ENCODE measurements at places on chromosomes 6 and 20. TPM values are rescaled to one million over a fixed set of nuclear protein-coding genes. Genes with fewer than 3 reads are reported as not detected.

DNA sequence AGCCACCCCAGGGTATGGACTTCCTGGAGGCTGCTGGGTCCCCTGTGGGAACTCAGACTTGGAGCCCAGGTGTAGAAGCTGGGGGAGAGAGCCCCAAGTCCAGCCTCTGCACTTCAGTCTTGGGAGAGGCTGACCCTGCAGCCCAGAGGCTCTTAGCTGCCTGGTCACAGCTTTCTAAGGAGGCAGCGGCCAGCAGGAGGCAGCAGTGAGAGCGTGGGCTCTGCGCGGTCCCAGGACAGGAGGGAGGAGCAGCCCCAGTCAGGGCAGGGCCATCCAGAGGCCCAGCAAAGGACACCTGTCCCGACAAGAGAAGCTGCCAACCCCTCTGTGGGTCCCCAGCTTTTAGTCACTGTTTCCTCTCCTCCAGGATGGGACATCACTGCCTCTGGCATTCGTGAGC, 9.4 kb downstream of the TREML2 start:
- peak; percentile 33 for DNase-seq

DNA sequence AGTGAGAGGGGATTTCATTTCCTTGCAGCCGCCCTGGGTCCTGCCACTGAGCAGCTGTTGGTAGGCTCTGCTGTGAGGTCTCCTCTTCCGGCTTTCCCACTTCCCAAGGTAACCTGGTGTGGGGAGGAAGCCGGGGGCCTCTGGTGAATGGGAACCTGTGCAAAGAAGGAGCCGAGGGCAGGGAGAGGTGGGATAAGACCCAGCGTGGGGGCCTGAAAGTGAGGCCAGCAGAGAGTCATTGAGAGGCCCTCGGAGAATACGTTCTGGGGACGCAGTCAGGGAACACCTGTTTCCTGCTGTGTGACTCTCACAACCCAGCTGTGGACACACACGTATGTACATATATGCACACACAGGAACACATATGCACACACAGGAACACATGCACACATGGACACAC, 100.7 kb downstream of the CDH26 start:
- no peak for DNase-seq

DNA sequence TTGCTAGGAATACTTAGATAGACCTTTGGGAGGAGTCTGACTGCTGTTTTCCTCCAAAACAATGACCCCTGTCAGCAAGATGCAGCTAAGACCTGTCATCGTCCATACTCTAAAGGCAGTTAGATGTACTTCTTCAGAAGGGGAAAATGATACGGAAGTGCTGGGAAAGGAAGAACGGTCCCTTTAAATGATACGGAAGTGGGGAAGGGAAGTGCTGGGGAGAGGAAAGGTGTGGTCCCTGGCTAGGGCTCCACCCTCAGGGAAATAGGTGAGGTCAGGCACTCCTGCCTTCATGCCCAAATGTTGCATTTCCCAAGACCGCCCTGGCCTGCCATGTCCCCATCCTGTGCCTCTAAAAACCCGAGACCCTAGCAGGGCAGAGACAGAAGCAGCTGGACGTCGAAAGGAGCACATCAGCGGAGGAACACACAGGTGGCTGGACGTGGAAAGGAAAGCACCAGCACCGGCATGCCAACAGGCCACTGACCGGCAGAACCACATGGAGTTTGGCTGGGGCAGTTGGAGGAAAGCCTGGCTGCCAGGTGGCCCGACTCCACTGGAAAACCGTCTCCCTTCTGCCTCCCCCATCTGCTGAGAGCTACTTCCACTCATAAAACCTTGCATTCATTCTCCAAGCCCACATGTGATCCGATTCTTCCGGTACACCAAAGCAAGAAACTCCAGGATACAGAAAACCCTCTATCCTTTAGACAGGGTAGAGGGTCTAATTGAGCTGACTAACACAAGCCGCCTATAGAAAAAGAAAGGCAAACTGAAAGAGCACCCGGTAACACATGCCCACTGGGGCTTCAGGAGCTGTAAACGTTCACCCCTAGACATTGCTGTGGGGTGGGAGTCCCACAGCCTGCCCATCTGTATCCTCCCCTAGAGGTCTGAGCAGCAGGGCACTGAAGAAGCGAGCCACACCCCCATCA, 94.6 kb downstream of the FAXC start:
- DNase-seq = no peak

DNA sequence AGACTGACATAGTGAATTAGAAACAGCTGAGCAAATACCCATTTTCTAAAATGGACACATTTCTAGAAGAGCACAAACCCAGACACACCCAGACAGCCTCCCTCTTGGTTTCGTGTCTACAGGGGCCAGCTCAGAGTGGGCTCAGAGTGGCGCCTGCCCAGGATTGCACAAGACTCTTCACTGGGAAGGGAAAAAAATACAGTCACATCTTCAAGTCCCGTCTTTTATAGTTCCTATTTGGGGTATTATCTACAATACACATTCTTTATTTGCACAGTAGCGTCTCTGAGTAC, 246.1 kb upstream of the AFDN start:
- no peak for DNase-seq

DNA sequence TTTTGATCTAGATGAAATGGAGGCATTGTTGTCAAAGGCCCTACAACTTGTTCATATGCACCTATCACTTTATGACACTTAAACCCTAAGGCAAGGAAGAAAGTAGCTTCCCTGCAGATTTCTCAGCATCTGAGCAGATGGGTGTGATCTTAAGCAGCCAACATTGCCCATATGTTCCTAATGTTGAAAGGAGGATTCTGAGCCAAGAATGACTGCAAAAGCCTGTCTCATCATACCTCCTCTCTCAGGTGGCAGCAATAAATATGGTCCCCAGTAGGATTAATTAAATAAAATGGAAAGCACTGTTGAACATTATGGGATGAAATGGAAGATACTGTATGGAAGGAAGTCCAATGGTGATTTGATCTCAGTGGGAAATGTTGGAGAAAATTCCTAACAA, 538.1 kb upstream of the MAN1A1 start:
- DNase-seq = no peak

DNA sequence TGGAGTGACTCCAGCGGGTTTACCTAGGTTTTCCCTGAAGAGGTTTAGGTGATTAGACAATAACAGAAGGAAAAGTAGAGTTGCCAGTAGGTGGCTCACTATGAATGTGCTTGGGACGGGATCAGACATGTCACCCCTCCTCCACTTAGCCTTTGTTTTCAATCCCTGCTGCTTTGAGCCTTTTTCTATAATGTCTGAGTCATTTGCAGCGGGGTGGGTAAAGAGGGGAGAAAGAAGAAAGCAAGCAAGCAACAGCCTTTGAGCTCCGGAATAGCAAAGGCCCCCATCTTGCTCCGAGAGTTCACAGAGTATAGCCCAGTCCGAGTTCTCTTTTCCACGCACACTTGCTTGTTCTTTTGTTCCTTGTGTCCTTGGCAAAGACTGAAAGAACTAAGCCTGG, 129.1 kb downstream of the PACRG start:
- peak; percentile 89 for DNase-seq

GRCh38 chr6:45427726-45428125, 50.0 kb upstream of the SUPT3H start:
- no peak for DNase-seq

- no peak for DNase-seq
Observed at GRCh38 chr20:63398744-63399514, 37.8 kb upstream of the CHRNA4 start.

DNA sequence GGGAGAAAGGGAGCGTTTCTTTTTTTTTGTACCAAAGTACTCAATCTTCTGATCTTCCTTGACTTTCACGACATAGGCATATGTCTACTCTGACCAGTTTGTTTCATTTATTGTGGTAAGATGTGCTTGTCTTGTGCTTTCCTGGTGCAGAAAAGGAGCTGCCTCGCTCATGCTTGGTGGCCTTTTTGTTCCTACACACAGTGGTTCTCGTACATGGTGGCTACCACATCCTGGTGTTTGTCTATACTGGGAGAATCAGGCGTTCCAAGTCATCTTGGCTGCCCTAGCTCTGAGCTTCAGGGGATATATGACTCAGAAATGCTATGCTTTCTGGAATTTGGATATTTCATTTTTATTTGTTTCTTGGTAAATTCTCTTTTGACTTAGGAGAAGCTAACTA, 31.8 kb downstream of the MYB start:
- peak; percentile 18 for DNase-seq

DNA sequence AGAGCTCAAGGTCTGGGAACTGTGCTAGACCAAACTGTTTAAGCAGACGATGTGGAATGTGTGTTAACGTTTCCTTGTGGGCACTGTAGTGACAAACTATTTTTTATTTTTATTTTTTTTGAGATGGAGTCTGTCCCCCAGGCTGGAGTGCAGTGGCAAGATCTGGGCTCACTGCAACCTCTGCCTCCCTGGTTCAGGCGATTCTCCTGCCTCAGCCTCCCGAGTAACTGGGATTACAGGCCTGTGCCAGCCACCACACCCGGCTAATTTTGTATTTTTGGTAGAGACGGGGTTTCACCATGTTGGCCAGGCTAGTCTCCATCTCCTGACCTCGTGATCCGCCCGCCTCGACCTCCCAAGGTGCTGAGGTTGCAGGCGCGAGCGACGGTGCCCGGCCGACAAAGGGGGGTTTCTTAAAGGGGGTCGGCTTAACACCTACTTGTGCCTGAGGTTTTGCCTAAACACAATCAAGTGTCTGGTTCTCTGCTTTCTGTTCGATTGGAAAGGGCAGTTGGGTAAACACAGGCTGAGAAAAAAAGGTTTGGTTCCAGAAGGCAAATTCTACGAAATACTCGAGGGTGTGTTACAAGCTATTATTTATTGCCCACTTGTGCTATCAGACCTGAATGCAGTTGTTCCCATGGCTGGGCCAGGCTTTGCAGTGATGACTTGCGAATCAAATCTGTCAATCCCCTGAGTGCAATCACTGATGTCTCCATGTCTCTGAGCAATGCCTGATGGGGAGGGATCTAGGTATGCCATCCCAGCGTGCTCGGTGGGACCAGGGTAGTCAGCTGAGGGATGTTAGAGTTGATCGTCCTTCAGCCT, 1.3 kb downstream of the NOP56 start:
- DNase-seq = no peak

GRCh38 chr20:35385733-35386132, 26.0 kb downstream of the UQCC1 start:
- DNase-seq = no peak

DNA sequence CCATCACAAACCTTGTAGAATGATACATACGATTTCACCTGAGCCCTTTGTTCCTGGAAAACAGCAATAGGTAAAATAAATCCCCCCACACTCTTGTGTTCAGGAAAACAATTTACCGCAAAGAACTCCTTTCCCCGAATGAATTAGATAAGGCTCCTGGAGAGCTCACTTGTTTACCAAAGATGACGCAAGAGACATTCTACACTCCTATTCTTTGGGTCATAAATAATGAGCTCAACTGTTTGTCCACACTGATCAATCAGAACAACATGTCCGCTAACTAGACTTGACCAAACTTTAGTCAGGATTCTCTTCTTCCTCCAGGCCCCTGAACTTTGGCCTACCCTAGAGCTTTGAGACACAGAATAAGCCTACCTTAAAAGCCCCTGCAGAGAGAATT, 271.9 kb upstream of the OPRM1 start:
- no peak for DNase-seq

- no peak for DNase-seq
Observed at GRCh38 chr6:29853245-29853644, 25.6 kb downstream of the HLA-G start.

GRCh38 chr6:42211726-42212125, 5.9 kb downstream of the MRPS10 start:
- no peak for DNase-seq

DNA sequence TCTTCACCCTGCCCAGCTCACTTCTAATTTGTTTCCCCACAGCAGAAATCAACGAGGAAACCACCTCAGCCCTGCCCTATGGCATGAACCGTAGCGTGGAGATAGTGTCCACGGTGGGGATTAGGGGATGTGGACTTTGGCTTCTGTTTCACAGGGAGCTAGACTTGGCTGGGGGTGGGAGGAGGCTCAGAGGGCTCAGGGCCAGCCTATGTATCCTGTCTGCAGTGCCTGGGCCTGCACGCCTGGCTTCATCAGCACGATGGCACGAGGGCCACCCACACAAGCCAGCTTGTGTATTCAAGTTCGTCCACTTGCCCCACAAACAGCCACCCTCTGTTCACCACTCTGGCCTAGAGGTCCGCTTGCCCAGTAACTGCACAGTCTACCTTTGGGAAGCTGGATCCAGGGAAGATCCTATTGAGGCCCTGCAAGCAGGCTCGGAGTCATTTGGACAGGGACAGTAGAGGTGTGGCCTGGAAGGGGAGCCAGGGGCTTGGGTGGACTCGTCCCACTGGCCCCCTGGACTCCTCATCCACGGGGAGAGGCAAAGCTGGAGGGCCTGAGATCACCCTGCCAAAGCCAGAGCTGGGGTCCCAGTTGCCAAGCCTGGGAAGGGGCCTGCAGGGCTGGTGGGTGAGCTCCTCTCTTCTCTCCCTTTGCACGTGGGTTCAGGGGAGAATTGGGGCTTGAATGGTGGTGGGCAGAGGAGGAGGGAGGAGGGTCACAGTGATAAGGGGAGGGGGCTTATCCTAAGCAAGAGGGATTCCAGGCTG, 38.0 kb upstream of the FAM83D start:
- DNase-seq = no peak

GRCh38 chr6:31396422-31397152, 6.8 kb upstream of the MICA start:
- peak; percentile 48 for DNase-seq

DNA sequence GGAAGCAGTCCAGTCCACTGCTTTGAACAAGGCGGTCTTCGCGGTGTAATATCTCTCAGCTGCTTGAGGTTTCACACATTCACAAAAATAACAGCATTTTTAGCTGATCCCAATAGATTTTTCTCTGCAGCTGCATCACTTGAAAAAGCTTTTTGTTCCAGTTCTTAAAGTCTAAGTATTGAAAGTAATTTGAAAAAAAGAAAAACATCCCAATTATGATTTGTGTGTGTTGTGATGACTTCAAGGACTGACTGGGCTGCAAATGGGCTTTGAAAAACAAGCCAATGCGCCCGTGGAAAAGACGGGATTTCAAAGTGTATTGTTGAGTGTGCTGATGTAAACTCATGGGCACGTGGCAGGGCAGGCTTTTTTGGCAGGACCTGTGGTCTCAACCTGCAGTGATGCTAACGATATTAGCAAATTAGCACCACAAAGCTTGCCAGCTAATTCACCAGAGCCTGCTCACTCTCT, 151.1 kb downstream of the TMEM242 start:
- no peak for DNase-seq

- DNase-seq = no peak
Observed at GRCh38 chr6:22042706-22043105, 254.1 kb downstream of the PRL start.

- DNase-seq = peak; percentile 60
Observed at GRCh38 chr20:2283706-2284423, 11.9 kb upstream of the TGM3 start.

DNA sequence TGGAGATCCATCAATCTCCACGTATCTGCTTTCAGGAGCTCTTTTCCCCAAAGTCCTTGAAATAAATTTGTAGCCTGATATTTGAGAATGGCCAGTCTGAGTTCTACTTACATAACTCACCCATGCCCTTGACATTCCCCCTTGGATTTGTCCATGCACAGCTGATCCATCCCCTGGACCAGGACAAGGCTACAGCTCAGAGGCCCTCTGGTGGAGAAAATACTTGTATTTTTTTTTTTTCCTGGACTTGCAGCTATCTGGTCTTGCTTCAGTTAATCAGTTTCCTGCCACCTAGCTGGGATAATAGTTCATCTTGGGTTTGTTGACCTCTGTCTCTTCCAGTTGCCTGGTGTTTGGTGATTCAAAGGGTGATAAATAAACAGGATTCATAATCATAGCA, 467.6 kb downstream of the DHX35 start:
- DNase-seq = peak; percentile 9

- DNase-seq = no peak
Observed at GRCh38 chr6:143197377-143197776, 136.7 kb downstream of the AIG1 start.

Gene NQO2
- total RNA-seq = 11.2 TPM

Gene TAAR9
- total RNA-seq = not detected

Gene WFDC10B
- 0.39 TPM for total RNA-seq

Gene ECT2L
- not detected for total RNA-seq

Gene SRPK1
- 72.3 TPM for total RNA-seq
